ENCODE measurements at places on chromosomes 6 and 20.
A peak's percentile ranks its signal among the peaks of the same experiment; 100 is the strongest.

DNA sequence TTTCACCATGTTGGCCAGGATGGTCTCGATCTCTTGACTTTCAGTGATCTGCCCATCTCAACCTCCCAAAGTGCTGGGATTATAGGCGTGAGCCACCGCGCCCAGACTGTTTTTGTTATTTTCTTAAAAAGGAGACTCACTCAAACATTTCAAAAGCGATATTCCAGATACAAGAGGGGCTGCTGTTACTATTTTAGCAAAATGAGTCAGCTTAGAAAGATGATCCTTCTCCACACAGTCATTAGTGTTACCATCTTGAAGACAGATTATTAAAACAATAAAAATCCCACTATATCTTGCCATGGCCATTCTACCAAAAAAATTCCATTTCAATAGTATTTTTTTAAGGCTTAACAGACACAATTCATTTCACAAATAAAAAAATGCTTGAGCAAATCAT is 102.8 kb downstream of the PREP start:
- H3K27ac ChIP-seq = no peak overlapping the region
- no peak overlapping the region for H3K4me3 ChIP-seq
- no peaks in the 10 kb centered on the region for H3K4me1 ChIP-seq
- no peak for DNase-seq
- H3K27me3 ChIP-seq = no peaks in the 10 kb centered on the region

DNA sequence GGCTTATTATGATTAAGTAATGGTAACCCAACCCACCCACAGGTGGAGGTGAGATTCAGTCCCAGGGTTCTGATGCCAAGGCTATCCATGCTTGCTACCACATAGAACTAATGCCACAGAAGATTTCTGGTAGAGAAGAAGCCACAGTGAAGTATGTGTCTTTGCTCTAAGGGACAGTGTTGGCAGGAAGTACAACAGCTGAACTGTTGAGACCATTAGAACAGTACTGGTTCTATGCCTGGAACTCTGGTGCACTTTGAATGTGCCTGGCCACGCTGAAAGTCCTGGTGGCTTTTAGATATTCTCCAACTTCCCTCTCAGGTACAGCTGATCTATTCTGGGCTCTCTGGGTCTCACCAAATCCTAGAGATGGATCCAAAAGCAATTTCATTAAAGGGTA is 7.8 kb downstream of the STX7 start:
- H3K36me3 ChIP-seq = 0 out of 2 replicates have a peak, but pooled peaks cover 3% of the 10 kb centered on the region
- H3K4me3 ChIP-seq = no peak overlapping the region
- H3K27ac ChIP-seq = no peak overlapping the region
- H3K27me3 ChIP-seq = no peaks in the 10 kb centered on the region
- H3K4me1 ChIP-seq = 0 out of 2 replicates have a peak, but pooled peaks cover 3% of the 10 kb centered on the region

- no peaks in the 10 kb centered on the region for H3K36me3 ChIP-seq
- no peak overlapping the region for H3K27ac ChIP-seq
- H3K27me3 ChIP-seq = no peaks in the 10 kb centered on the region
- H3K4me1 ChIP-seq = peaks cover 9% of the 10 kb centered on the region
Measured at GRCh38 chr6:158848490-158848895, 29.3 kb upstream of the EZR start.

DNA sequence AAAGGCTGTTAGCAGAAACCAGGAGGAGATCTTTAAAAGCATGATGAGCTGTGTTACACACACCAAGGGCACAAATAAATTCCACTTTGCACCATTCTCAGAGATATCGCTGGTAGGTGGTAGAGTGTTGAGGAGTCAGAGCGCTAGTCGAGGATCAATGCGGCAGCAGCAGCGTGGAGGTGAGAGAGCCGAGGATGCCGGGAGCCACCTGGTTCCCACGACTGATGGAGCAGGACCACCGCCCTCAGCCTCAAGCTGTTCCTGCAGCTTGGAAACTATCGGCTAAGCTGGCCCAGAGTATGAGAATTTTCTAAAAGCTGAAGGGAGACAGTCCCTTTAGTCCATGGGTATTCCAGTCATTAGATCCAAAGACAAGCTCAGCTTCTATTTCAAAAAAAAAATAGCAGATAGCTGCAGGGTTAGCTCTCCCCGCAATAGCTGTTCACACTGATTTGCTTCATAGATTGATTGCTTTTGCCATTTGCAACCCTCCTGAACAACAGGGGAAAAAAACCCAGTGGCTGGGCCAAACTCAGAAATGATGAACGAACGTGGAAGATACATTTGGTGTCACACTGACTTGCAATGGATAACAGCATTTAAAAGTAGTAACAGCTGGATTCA is 106.2 kb downstream of the LCA5 start:
- no peaks in the 10 kb centered on the region for H3K36me3 ChIP-seq
- H3K4me3 ChIP-seq = no peak overlapping the region
- no peak overlapping the region for H3K27ac ChIP-seq
- no peak for DNase-seq
- no peaks in the 10 kb centered on the region for H3K4me1 ChIP-seq

DNA sequence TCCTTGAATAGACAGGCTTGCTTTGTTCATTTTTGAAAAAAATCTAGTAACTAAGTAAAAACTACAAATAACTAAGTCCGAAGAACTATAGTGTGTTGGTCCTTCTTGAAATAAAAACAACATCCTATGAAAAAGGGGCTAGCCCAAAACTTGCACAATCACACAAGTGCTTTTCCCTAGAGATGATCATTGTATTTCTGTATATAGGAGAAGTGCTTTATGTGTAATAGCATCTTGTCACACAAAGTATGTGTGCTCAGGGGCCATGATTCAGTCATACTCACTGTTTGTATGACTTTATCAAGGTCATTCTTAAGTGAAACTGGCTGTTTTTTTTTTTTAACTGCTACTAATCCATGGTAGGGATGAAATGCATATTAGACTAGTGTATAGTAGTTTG is 179.8 kb downstream of the DTNBP1 start:
- H3K27me3 ChIP-seq = no peaks in the 10 kb centered on the region
- H3K4me1 ChIP-seq = peaks cover 16% of the 10 kb centered on the region
- no peaks in the 10 kb centered on the region for H3K36me3 ChIP-seq
- DNase-seq = no peak
- no peak overlapping the region for H3K4me3 ChIP-seq

DNA sequence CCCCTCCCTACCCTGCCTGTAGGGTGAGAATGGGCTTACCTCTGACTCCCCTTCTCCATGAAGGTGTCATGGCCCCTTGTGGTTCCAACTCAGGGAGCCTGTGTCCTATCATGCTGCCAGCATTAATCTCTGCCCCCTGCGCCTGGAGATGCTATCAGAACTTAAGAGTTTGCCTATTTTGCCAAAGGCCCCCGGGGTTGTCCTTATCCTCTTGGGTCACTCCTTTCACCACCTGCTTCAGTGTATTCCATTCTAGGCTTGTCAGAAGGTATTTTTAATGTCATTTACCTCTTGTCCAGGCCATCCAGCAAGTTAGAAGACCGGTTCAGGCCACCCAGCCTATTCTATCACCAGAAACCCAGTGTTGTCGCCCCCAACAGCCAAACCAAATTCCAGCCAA is 10.5 kb downstream of the RRBP1 start:
- H3K27ac ChIP-seq = peak overlapping the region; percentile 31
- no peak overlapping the region for H3K4me3 ChIP-seq
- no peaks in the 10 kb centered on the region for H3K27me3 ChIP-seq

GRCh38 chr6:89602166-89602565 is 36.4 kb downstream of the LYRM2 start:
- H3K27me3 ChIP-seq = no peaks in the 10 kb centered on the region
- H3K4me3 ChIP-seq = no peak overlapping the region
- DNase-seq = no peak
- H3K36me3 ChIP-seq = no peaks in the 10 kb centered on the region
- H3K27ac ChIP-seq = no peak overlapping the region

GRCh38 chr6:144296973-144297372 is 11.8 kb downstream of the UTRN start:
- H3K4me1 ChIP-seq = no peaks in the 10 kb centered on the region
- H3K4me3 ChIP-seq = no peak overlapping the region
- H3K36me3 ChIP-seq = no peaks in the 10 kb centered on the region

DNA sequence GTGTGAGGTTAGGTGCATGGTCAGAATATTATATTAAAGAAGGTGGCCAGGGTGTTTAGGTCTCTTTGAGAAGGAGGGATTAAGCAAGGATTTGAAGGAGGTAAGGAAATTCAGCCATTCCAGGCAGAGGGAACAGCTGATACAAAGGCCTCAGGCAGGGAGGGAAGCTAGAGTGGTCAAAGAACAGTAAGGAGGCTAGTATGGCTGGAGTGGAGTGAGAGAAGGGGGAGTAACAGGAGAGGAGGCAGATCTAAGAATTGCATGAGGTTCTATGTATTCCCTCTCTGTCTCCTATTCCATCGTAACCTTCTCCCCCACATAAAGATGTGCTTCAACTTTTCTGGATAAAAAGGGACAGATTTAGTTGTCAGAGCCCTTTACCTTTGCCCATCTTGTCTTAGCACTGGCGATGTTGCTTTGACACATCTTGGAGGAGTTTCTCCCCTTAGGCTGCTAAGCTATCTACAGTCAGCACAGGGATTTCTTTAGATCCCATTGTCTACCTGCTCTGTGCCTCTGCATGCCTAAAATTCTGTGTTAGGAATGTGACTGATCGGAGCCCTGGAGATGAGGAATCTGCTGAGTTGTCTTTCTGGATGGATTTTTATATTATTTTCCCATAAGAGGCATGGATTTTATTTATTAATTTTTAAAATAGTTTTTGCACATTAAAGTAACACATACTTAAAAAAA is 59.9 kb downstream of the KLHL31 start:
- DNase-seq = no peak
- H3K27ac ChIP-seq = no peak overlapping the region
- no peaks in the 10 kb centered on the region for H3K4me1 ChIP-seq
- H3K36me3 ChIP-seq = no peaks in the 10 kb centered on the region

- no peak overlapping the region for H3K27ac ChIP-seq
- no peak overlapping the region for H3K4me3 ChIP-seq
- no peaks in the 10 kb centered on the region for H3K27me3 ChIP-seq
- H3K4me1 ChIP-seq = no peaks in the 10 kb centered on the region
- no peak for DNase-seq
- H3K36me3 ChIP-seq = no peaks in the 10 kb centered on the region
Measured at GRCh38 chr6:97123652-97124051, 159.4 kb downstream of the MMS22L start.

DNA sequence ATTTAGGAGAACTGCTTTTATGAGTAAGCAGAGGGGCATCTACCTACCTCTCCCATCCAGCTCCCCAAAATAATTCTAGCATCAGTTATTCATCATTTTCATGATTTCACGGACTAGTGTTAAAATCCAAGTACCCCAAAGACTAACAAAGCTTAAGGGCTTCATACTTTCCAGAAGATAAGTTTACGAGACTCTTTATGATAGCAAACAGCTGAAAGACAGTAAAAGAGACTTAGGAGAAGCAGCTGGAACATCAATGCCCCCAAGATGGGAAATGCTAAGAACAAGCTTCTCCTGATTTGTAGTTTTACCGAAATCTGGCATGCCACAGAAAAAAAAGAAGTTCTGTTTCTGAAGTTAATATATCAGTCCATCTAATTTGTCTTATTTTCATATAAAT is 70.0 kb downstream of the COL12A1 start:
- no peaks in the 10 kb centered on the region for H3K36me3 ChIP-seq
- no peak overlapping the region for H3K27ac ChIP-seq
- no peaks in the 10 kb centered on the region for H3K4me1 ChIP-seq
- no peaks in the 10 kb centered on the region for H3K27me3 ChIP-seq

DNA sequence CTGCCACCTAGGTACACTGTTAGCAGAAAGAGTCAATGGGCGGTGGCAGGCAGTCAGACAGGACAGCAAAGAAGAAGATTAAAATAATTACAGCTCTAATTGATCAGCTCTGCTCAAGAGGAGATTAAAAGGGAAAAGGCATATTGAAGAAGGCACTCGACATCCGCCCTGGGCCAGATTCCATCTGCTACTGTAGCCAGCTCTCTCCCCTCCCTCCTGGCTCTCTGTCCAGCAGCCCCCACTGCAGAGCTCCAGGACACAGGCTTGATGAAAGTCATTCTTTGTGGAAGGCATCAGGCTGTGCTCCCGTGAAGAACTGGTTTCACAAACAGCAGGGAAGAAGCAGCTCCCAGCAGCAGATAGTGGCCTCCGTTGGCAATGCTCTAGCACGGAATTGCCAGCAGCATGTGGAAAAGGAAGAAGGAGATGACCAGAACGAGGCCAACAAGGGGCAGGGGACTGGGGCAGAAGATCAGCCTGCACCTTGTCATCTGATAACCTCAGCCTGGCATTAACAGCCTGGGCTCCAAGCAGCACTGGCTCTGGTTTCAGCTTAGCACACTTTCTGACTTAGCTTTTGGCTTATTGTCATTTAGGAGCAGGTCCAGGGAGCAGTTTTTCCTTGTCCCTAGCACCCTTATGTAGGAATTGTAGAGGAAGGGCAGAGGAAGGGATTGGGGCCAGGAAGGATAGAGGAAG is 465.9 kb downstream of the KIF16B start:
- H3K4me1 ChIP-seq = no peaks in the 10 kb centered on the region
- H3K27ac ChIP-seq = no peak overlapping the region
- no peaks in the 10 kb centered on the region for H3K36me3 ChIP-seq
- H3K4me3 ChIP-seq = no peak overlapping the region
- DNase-seq = no peak

DNA sequence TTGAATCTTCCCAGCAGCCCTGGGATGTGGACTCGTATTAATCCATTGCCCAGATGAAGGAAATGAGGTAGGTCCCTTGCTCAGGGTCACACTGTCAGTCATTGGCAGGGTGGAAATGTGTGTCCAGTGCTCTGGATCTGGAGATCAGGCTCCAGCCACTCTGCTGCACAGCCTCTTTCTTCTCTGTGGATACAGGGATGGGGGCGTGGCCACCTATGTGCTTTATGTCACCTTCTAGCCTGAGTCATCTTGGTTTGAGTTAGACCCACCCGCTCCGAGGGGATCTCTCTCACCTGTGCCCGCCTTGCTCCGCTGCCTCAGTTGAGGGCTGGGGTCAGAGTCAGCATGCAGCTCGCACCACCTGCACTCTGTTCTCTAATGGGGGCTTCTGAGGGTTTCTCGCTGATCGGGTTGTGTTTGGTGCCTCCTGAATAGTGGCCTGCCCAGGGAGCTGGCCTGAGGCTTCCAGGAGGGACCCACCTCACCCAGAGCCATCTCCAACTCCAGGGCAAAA is 80.0 kb downstream of the TCP11 start:
- H3K27ac ChIP-seq = no peak overlapping the region
- H3K27me3 ChIP-seq = no peaks in the 10 kb centered on the region
- H3K36me3 ChIP-seq = no peaks in the 10 kb centered on the region
- no peak for DNase-seq
- H3K4me3 ChIP-seq = no peak overlapping the region
- H3K4me1 ChIP-seq = no peaks in the 10 kb centered on the region

DNA sequence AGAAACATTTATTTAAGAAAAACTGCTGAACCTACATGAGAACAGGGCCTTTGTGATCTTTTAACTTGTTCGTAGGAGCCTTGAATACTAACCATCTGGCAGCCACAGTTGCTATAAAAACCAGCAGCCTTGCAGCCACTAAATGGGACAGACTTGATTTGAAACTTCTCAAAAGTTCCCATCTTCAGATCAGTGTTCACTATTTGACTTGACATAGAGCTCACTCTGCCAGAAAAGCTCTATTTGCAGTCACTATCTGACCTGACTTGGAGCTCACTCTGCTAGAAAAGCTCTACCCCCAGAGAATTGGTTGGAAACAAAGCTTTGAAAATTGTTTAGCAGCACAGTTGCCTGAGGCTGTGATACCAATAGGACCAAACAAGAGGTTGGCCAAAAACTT is 119.3 kb upstream of the F13A1 start:
- no peak for DNase-seq
- no peak overlapping the region for H3K27ac ChIP-seq
- no peaks in the 10 kb centered on the region for H3K4me1 ChIP-seq
- no peak overlapping the region for H3K4me3 ChIP-seq
- H3K36me3 ChIP-seq = no peaks in the 10 kb centered on the region
- no peaks in the 10 kb centered on the region for H3K27me3 ChIP-seq

Measured in MM.1S (cell line).